Mammary epithelial cell (primary cell): ENCODE measurements at places on chromosomes 13 and 19. TPM values are rescaled to one million over a fixed set of nuclear protein-coding genes. Genes with fewer than 3 reads are reported as not detected.

Gene C5AR1
- 0.17 TPM for total RNA-seq

Gene MBD3L3
- not detected for total RNA-seq

Gene ZNF223
- total RNA-seq = 4.6 and 4.9 TPM in 2 replicates

DNA sequence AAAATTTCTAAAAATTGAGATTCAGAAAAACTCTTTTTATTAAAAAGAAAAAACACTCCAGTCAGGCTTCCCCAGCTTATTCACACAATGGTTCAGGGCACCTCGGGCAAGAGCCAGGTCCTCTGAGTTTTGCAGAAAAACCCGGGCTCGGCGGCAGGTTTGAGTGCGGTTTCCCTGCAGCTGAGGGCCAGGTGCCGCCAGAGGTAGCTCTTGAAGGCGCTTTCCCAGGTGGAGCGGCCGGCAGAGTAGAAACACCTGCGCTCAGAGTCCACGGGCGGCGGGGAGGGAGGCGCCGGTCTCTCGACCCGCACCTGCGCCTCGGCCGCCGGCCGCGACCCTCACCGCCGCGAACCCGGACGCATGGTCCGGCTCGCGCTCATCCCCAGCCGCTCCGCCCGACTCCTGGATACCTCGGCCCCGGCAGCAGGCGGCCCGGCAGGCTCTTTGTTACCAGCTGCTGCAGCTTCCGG is 444 bp downstream of the PROSER1 start:
- DNase-seq = no peak

DNA sequence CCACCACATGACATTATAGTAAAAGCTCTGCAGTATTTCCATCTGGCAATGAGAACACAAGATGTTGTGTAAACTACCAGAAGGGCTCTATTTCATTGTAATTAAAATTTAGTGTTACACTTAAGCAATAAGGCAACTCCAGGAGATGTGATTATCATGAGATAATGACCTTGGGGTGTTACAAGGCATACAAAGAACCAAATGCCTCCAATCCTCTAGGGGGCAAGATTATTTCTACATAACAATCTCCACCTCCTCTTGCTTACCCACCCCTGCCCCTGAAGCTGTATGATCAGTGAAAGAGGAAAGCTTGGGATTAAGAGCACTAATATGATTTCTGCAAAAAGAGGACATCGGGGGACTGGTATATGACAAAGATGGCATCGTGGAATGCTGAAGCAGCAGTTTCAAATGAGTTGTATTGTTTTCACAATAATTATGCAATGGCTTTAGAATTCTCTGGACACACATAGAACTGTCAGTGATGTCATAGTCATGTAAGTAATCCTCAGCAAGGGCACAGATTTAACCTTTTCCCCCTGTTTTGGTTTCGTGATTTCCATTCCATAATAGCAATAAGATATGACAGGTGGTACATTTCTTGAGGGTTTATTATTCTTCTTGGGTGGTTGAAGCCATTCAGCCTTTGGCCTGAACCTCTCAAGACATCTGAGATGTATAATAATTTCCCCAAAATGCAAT is 295.3 kb downstream of the MZT1 start:
- no peak for DNase-seq

DNA sequence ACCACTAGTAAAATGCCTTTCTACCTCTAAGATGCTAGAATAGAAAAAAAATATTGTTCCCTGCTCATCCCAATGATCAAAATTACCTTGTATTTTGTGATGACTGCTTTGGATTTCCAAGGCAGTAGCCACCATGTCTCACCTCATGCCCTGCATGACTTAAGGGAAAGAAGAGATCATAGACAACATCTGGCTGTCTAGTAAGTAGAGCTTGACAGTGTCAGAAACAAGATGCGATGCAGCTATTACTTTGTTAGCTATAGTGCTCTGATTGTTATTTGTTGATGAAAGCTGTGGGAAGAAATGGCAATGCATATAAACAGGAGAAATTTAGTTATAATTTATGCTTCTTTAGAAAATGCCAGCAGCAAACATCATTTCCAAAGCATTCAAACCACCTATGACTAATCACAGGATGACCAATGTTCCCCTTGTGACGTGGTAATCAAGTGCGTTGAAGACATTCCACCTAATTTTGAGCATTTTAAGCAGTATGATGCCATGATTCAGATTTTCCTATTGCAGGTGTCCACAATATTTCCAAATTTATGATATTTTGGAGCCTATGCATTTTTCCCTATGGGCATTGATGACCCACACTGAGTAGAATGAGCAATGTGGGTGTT is 308.3 kb downstream of the KCNRG start:
- peak; percentile 85 for DNase-seq

GRCh38 chr19:366205-366783 is 21.7 kb upstream of the MIER2 start:
- no peak for DNase-seq
